ENCODE measurements at places on chromosomes 5 and 9.
A peak's percentile ranks its signal among the peaks of the same experiment; 100 is the strongest.

DNA sequence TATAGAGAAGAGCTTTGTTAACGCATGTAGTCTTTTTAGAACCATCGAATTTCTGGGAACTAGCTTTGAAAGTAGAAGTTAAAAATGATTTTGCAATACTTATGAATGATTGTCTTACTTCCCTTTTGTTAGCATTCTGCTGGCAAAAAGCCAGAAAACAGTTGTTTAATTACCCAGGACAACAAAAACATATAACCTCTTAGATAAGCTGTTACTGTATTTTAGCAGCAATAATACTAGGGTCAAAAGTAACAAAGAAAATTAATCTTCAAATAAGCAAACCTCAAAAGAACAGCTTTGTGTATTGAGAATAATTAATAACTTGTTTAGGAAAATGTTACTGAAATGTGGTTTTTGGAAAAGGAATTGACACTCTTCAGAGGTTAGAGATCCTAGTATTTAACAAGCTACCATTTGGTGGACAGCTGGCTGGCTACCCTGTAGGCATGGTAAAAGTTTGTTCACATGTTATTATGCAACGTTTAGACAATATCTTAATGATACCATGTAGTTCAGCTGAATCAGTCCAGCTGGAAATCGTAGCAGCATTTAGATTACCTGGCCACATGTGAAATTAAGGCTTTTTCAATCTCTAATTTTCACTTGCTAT is 3.8 kb downstream of the FGF10 start:
- no peak for DNase-seq

DNA sequence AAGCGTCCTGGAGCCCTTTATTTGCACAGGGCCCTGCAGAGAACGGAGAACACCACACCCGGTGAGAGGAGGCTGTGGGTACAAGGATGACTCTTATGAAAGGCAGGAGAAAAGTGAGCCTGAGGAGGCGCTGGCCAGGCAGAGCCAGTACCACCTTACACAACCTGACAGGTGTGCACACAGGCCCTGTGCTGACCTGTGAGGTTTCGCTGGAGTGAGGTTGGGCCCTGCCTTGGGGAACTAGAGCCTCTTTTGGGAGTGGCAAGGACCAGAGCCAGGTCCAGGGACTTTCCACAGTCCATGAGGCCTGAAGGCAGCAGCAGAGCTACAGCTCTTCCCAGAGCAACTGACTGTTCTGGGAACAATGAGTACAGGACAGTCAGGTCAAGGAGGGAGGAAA is 3.1 kb downstream of the SRD5A1 start:
- DNase-seq, result no peak

- DNase-seq, result no peak
These were observed 4.7 kb upstream of the GCNT1 start for GRCh38 chr9:76454311-76454710.

DNA sequence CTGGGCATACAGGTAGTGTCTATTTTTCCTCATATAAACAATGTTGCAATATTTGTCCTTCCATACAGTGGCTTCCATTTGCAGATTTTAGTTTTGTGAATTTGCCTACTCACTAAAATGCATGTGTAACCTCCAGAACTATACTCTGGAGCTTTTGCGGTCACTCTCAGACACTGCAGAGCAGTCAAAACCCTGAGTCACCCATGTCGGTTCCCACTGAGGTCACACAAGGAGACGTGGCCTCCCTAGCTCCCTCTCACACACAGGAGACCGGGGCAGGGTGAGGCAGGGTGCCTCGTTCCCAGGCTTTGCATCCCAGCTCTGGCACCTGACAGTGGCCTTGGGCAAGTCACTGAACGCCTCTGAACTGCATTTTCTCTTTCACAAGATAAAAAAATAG is 55.5 kb upstream of the ZNF354A start:
- DNase-seq, result no peak

DNA sequence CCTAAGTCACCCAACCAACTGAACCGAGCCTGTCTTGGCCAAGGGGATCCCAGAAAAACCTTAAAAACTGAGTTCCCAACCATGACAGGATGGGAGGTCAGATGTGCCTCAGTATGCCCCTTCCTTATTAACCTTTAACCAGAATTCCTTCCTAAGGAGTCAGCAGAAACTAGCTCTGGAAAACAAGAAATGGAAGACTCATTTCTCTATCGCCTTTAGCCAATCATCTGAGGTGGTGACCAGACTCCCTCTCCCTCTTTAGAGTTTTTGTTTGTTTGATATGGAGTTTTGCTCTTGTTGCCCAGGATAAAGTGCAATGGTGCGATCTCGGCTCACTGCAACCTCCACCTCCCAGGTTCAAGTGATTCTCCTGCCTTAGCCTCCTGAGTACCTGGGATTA is 37.5 kb downstream of the SLC28A3 start:
- DNase-seq, result no peak

GRCh38 chr5:173853370-173854131 is 34.6 kb upstream of the CPEB4 start:
- DNase-seq, result no peak

- DNase-seq, result no peak
These were observed 240.1 kb upstream of the GRAMD2B start for GRCh38 chr5:126182971-126183695.

DNA sequence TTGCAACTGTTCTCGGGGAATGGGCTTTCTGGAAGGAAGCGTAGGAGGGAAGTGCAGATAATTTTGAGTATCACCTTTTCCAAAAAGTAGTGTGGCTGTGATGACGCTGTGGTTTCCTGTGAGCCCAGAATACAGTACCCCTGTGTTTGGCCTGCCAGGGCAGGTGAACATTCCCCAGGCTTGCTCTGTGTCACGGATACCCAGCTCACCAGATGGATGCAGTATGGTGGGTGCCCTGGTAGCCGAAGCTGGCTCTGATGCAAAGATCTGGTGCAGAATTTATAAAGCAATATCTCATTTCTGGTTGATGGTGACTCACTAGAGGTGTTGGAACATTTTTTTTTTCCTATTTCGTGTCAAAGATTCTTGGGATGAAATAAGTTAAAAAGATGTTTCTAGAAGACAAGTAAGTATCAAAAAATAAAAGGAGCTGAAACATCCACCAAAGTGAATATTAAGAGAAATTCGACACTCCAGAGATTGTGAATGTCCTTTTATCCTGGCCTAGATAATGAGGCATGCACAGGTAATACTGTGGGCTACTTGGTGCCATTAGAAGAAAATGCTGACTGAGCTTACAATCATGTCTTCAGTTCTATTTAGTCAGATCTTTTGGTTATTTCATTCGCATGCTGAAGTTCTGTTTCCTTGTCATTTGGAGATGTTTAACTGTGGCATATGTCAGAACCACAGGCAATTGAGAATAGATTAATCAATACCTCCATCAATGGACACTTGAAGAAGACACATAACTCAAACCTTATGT is 200.1 kb downstream of the GADD45G start:
- DNase-seq, result no peak

- no peak for DNase-seq
These were observed 221.6 kb downstream of the NR2F1-AS1 start for GRCh38 chr5:93359296-93359959.

DNA sequence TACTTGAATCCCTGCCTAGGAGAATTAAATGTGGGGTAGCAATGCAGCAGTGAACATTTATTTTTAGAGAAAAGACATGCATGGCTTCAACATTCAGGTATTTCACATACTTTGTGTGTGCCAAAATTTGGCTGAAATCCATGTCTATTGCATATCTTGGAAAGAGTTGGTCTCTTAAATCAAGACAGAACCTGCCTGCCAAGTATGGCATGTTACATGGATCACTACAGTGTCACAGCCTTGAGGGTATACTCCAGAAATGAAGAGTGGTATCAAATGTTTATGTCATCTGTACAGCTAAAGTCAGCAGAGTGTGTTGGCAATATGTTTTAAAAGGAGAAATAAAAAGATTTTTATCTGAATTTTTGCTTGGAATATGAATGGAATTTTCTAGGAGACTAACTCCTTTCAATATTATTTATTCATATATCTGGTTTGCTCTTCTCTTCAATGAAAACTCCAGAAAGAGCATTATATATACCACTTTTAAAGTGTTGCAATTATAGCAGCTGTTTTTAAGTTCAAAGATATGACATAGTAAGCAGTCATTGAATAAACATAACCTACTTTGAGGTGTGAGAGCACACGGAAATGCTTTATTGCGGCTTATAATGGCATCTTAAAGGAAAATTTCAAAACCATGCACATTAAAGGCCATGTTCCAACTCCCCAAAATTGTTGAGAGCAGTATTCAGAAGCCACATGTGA is 95.4 kb upstream of the MINAR2 start:
- no peak for DNase-seq

- DNase-seq, result no peak
These were observed 707 bp upstream of the RIMOC1 start for GRCh38 chr5:41903382-41903891.

DNA sequence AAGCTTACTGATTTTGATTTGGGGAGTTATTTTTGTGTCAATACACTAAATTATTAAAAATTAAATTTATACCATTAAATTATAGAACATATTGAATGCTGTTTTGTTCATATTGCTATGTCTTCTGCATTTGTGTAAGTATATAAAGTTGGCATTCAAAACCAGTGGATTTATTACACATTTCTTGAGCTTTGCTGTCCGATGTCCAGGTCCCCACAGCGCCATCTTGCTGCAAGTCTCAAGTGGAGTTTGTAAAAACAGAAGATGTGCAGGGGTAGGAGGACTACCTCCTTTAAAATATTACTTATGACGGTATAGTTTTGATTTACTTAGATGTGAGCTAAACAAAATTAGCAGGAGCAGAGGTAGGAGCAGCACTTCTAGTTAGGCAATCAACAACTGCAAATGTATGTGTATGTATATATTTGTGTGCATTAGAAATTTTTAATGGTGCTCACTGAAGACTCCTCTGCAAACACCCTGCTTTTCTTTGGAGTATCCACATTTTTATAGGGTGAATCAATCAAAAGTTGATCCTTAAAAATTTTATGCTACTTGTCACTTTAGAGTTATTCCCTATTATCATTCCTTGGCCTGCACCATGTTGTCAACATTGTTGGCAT is 37.4 kb downstream of the CPEB4 start:
- no peak for DNase-seq

GRCh38 chr5:10563945-10564837 is at the start of gene ANKRD33B:
Gene ANKRD33B (plus strand): TSS chr5:10564070. CDS start chr5:10564468, 398 bp downstream.
- peak; percentile 78 for DNase-seq
